ENCODE measurements at places on chromosomes 6 and 20. TPM values are rescaled to one million over a fixed set of nuclear protein-coding genes. Genes with fewer than 3 reads are reported as not detected.

- DNase-seq, result no peak
Measured at GRCh38 chr20:53748821-53749421, 155.3 kb upstream of the ZNF217 start.

GRCh38 chr6:106135911-106136571 is 49.9 kb downstream of the PRDM1 start:
- no peak for DNase-seq

GRCh38 chr20:63106765-63107448 is 100.1 kb upstream of the BHLHE23 start:
- DNase-seq, result no peak

GRCh38 chr6:155543166-155543847 is 87.7 kb upstream of the NOX3 start:
- no peak for DNase-seq

GRCh38 chr6:4059115-4059777 is 19.7 kb downstream of the FAM217A start:
- DNase-seq, result peak; percentile 40

DNA sequence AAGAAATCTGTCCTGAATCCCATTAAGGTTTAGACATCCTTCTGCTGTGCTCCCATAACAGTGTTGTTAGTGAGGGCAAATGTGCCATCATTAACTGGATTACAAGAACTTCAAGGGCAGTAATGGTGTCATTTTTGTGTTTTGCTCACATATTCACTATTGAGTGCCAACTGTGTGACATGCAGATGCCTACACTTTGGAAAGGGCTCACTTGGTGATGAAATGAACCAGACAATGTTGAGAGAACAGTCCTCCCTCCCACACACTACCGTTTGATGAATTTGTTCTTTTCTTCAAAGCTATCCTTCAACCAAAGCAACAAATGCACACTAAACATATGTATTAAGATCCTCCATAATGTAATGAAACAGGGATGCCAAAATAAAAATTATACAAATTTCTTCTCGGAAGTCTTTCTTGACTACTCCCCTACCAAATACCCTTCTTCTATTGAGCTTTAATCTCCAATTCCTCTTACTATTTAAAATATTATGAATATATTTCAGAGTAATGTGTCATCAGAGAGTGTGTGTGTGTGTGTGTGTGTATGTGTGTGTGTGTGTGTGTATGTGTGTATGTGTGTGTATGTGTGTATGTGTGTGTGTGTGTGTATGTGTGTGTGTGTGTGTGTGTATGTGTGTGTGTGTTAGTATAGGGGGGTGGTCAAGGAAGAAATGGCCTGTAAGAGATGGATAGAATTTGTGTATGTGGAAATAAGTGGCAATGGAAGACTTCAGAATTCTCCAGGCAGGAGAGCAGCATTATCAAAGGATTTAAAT is 92.3 kb upstream of the ENPP5 start:
- DNase-seq, result no peak

GRCh38 chr6:169858935-169859351 is 107.5 kb downstream of the ERMARD start:
- DNase-seq, result no peak

The OR2J3 gene
- total RNA-seq, result not detected

The ZSWIM3 gene
- total RNA-seq, result 5.0 TPM

The FLRT3 gene
- total RNA-seq, result 3.4 TPM

The GSTA2 gene
- total RNA-seq, result not detected

The KIF25 gene
- under 0.01 TPM for total RNA-seq

The TLDC2 gene
- total RNA-seq, result not detected

The SEMG1 gene
- not detected for total RNA-seq

The LCA5 gene
- total RNA-seq, result 2.2 TPM

The MARCKS gene
- 187 TPM for total RNA-seq
